ENCODE measurements at places on chromosomes 16 and 17.

DNA sequence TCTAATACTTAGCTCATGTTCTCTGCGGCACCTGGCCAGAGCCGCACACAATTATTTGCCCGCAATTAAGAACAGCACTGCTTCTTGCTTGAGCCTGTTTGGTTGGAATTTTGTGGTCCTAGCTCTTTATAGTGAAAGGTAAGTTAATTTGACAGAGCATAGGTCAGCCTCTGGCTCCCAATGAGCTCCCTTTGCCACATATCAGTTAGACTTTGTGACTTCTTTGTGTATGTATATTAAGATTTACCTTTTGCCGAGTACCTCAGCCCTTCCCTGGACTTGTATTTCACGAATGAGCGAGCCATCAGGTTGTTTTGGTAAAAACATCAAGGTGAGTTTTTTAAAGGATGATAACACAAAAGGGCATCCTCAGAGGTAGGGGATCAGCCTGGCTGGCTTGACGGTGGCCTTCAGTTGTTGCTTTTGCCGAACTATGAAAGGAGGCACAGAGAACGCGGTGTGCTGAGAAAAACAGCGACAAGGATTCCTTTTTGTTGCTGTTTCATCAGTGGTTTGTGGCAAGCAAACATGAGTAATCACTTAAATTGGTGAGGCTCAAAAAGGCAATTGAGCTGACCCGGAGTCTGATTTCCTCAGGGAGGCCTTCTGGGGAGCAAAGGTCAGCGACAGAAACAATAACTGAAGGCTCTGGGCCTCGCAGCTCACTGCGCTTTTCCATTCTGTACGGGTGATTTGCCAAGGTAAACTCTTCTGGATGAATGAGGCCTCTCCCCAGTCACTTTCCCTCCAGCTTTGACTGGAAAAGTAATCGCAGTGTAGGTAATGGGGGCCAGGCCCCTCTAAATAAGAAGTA lies 163.6 kb downstream of the HS3ST3A1 start:
- DNase-seq: peak; percentile 25

DNA sequence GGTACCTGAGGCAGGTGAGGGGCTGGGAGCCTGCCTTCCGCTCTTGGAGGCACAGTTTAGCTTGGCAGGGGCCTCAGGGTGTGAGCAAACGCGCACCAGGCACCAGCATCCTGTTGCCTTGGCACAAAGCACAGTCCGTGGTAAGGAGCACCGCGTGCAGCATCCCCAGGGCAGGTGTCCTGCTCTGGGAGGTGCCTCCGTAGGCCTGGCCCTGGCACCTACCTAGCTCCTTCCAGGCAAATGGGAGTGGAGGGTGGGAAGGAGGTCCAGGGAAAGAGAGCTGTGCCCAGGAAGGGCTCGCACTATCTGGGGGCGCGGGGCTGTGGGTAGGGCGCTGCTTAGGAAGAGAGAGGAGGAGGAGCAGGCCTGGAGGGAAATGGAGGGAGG lies 3.1 kb upstream of the GSE1 start:
- DNase-seq: no peak

GRCh38 chr16:53040788-53041187 lies 11.9 kb downstream of the CHD9NB start:
- no peak for DNase-seq

GRCh38 chr17:20961586-20961985 lies 81.2 kb downstream of the USP22 start:
- no peak for DNase-seq

DNA sequence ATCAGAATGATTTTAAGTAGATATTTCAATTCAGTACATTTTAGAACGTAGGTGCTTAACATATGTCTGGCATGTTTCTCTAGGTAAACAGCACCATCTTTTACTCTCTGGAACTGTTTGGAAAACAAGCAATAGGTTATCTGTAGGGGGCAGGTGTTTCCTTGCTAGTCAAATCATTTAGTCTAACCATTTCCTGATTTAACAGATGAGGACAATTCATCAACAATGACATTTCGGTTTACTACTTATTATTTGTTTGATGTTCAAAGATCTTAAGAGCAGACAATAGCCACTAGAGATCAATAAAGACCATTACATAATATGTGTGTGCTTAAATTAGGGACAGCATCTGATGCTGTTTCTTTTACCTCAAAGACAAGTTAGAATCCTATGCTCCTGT lies 173.1 kb downstream of the CEP112 start:
- no peak for DNase-seq

GRCh38 chr16:88628512-88628974 lies 9.8 kb upstream of the IL17C start:
- DNase-seq: peak; percentile 34

DNA sequence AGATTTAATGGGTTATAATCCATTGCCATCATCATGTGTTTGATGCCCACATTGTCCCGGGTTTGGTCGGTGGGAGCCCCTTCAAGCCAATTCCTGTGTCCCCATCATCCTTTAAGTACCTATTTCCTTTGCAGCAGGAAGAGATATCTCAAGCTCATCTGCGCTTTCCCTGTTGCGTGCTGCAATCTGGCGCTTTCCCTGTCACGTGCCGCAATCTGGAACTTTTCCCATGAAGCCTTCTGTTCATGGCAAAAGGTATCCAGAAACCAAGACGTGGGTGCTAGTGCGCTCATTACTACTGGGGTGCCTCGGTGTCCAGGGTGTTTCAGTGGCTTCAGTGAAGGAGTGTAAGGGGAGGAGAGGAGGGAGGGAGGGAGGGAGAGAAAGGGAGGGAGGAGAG lies 174.6 kb upstream of the ZNF469 start:
- no peak for DNase-seq

DNA sequence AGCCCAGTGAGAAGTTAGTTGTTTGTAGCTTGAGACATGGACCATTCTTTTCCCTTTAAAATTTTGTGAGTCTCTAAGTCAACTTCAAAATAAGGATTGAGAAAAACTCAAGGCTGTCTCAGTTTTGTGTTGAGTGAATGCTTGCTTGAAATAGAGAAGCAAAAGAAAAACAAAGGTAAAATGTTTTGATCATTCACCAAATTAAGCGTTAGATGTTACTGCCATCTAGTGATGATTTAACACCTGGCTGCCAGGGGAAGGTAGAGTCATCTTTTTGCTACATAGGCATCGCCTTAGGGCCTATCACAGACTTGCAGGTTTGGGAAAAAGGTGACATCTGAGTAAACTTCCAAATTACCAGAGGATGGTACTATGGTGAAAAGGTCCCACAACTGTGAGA lies 74.4 kb downstream of the PCTP start:
- DNase-seq: no peak

GRCh38 chr16:80680046-80680445 lies 124.4 kb downstream of the CDYL2 start:
- DNase-seq: no peak

DNA sequence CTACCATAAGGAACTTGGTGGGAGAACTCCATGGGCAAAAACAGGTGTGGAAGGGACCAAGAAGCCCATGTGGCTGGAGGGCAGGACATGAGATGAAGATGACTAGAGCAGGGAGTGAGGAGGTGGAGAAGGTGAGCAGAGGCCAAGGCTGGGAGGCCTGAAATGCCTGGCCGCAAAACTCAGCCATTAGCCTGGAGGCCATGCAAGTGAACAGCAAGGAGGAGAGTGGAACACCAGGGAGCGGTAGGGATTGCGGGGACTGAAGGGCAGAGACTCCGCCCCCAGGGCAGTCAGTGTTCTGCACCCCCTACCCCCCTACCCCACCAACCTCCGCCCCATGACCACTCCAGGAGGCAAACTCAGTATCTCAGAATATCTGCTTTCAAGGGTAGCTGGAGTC lies 17.0 kb downstream of the BCL7C start:
- peak; percentile 29 for DNase-seq

DNA sequence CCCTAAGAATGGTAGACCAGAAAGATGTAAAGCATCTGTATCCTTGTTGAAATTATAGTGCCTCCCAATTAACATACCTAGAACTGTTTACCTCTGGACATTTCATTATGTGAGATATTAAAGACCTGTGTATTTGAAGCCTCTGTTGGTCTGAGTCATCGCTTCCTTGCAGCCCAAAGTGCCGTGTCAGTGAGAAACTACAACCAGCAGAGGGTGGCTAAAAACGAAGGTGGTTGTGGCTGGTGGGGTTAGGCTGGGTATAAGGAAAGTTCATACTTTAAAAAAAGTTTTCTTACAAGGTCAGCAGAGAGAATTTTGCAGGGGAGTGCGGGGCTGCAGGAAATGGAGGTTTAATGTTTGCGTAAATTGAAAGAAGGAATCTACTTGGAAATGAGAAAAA lies 290.7 kb downstream of the TMEM114 start:
- DNase-seq: no peak

DNA sequence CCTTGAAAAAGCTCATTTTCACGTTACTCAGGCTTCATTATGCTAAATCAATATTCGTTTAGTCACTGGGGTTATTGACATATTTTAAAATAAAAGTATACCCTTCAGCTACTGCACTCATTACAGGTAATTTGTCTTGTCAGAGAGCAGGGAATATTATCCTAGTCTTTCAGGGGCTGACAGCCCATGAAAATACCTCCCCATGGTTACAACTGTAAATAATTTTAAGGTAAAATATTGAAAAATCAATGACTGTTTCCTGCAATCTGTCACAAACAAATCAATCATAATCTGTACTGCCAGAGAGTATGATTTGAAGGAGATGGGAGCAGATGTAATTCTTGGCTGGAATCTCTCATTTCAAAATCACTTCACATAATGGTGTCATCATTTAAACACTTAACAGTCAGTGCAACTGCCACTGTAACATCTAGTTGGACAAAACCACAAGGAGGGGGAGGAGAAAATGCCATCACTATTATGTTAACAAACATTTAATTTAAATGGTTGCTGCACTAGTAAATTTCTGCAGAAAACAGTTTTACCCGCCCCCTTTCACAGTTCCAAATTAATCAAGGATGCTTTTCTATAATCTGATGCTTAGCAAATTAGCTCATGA lies 9.3 kb upstream of the IRX5 start:
- no peak for DNase-seq

- no peak for DNase-seq
These were observed 33.4 kb upstream of the SLC38A10 start for GRCh38 chr17:81328489-81328888.

GRCh38 chr16:5078626-5079025 lies 7.0 kb downstream of the ALG1 start:
- DNase-seq: no peak

- DNase-seq: no peak
These were observed 33.3 kb upstream of the DLX4 start for GRCh38 chr17:49935526-49936210.

DNA sequence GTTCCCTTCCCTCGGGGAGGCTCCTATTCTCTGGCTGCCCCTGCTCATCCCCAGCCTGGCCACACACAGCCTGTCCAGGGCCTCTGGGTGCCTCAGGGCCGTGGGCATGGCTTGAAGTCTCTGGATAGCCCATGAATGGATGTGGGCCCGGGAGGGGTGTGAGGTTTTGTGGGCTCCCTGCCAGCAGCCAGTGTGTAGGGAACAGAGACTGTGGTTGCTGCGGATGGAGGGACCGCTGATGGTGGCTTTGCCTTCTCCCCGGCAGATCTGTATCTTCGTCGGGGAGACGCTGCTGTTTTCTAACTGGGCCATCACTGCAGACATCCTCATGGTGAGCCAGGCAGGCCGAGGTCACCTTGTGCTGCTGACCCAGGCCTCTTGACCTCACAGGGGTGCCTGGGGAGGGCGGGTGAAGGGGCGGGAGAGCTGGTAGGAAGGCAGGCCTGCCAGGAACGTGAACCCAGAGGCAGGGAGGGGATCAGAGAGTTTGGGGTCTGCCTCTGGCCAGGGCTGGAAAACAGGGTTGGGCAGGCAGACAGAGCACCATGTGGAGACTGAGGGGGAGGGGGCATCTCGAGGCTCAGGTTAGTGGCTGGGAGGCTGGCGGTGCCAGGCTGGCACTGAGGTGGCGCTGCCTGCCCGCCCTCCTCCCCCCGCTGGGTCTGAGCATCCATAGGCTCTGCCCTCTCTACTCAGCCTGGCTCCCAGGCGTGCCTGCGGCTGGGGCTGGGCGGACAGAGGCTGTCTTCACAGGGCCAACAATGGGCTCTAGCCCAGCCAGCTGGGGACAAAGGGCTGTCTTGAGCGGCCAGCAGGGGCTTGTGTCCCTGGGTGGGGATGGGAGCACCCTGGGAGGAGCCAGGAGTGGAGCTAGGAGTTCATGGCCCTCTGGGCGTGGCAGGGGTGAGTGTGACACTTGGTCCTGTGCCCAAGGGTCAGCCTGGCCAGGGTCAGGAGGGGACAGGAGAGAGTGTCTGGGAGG lies 21.4 kb downstream of the MYBBP1A start:
- no peak for DNase-seq

DNA sequence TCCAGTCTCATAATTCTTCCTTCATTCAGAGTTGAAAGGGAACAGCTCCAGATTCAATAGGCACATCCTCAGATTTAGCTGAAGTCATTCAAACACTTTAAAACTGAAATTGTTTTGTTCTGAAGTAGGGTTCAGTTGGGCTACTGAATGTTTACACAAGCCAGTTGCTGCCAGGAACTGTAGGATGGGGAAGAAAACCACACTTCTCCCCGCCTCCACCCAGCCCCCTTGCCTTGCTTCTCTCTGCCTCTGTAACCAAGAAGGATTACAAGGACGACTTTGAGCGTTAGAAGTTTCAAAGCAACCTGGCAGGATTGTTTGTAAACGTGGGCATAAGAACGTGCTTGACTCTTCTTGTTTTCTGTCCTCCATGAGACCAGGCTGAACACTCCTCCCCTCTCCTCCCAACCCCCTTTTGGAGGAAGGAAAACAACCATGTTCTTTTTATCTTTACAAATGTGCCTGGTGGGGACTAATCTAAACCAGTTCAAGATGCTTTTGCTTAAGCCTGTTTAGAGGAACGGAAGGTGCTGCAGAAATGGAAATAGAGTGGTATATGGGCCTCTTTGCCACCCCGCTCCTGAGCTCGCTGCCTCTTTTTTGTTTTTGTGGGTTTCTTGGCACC lies 287.9 kb downstream of the FTO start:
- DNase-seq: no peak

DNA sequence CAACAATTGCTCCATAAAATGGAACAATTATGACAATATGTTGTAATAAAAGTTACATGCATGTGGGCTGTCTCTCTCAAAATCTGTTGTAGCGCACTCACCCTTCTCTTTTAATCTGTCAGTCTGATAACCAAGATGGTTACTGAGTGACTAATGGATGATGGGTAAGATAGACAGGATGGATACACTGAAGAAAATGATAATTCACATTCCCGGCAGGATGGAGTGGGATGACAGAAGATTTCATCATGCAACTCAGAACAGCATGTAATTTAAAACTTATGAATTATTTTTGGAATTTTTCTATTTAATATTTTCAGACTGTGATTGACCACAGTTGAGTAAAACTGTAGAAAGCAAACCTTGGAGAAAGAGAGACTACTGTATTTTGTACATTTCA lies 30.5 kb downstream of the CDH13 start:
- DNase-seq: no peak

GRCh38 chr17:80491478-80492342 lies 15.3 kb upstream of the NPTX1 start:
- no peak for DNase-seq

- no peak for DNase-seq
These were observed 16.3 kb upstream of the RBFOX1 start for GRCh38 chr16:7316281-7316888.

GRCh38 chr17:46950342-46950996 lies 27.5 kb downstream of the GOSR2 start:
- no peak for DNase-seq
